Left lung (tissue), 14 donors: ENCODE measurements at places on chromosomes 6 and 20.

GRCh38 chr6:135291288-135292076, 110.4 kb downstream of the MYB start:
- no peak for DNase-seq

DNA sequence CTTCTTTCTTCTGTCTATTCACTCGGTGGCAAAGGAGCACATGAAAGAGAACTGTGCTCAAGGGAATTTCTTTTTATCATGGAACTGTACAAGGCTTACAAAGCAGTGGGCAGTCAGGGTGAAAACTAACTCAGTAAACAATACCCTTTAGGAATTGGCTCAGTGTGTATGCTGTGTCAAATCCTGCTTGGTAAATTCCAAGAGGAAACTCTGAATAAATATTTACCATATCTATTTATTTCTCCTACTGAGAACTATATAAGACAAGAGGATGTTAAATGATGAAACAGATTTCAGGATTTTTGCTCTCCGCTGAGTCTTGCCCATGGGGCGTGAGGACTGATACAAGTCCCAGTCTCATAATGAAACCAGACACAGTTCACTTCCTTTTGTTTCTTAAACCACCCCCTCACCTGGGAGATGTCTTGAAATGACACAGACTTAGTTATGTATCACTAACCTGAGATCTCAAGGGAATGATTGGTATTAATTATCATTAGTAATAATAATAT, 188.8 kb downstream of the BACH2 start:
- no peak for DNase-seq

DNA sequence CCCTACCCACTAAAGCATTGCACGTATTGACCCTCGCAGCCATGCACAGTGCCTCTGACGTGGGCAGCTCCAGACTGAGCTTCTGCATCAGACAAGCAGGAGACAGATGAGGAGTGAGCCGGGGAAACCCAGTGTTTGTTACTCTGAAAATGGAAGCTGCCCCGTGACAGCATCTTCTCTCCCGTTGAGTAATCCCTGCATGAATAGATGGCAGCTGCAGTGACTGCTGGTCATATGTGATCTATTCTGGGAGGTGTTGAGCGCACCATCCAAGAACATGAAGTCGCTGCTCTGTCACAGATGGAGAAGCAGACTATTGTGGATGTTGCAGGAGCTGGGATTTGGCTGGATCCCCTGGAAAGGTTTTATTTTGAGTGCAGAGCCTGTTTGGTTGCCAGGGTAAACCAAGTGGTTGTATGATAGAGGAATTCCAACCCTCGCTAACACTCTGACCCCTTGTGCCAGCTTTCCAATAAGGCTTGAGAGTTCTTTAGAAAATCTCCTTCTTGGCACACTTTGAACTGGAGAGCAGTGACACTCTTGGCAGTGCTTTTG, 242.2 kb downstream of the NRN1 start:
- DNase-seq = no peak

DNA sequence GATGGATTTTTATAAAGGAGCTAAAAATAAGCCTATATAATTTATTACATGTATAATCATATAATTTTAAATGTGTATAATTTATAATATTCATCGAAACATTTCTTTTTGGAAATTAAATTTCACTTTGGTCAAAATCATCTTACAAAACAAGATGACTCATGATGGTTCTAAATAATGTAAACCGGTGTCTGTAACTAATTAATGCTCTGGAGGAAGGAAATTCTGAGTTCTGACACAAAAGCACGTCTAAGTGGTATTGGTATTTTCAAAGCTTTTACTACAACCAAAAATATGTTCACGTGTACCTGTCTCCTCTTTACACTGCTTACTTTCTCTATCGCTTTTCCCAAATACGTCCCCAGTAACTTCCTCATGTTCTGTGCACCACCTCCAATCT, 134.1 kb downstream of the MTHFD1L start:
- DNase-seq = no peak

DNA sequence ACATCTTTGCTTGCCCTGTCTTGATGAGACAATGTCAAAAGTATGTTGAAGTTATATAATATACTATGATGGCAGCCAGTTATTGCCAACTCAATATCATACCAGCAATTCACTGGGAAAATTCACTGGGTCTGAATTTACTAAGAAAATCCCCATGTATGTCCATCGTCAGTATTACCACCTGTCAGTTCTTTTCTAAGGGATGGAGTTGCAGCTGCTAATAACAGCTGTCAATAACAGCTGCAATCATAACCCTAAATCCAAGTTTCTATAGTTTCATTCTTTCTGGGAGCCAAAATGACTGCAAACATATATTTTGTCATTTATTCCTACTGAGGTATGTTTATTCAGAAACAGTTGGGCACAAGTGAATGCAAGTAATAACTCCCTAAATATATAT, 132.6 kb upstream of the RIN2 start:
- DNase-seq = no peak

- DNase-seq = no peak
Measured at GRCh38 chr6:39402239-39402751, 79.8 kb upstream of the KCNK16 start.

- DNase-seq = no peak
Measured at GRCh38 chr20:61161726-61162390, 90.2 kb upstream of the CDH4 start.

DNA sequence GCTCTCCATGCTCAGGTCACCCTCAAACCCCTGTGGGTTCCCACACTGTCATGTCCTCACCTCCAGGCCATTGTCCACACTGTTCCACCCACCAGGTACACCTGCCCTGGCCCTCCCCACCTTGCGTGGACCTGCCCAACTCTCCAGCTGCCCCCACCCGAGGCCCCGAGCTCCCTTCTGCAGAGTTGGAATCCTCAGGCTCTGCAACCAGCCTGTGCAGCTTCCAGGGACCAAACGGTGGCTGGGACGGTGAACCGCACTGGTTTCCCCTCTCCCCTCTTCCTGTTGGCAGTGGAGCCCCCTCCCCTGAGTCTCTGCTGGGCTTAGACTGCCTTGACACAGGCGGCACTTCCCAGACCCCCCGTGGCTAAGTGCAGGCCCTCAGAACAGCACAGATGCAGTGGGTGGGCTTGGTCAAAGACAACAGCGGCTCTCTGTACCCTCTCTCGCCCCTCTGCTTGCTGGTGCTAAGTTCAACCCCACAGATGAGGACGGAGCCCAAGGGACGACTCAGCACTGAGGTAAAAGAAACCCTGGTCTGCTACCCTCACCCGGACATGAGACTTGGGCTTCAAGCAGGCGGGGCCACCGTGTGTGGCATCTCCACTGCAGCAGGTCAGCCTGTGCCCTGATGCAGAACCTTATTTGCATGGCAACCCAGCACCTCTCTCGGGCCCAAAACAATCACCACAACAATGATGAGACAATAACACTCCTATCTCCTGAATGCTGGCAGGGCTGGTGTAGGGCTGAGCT, 11.0 kb downstream of the ZBP1 start:
- DNase-seq = no peak

DNA sequence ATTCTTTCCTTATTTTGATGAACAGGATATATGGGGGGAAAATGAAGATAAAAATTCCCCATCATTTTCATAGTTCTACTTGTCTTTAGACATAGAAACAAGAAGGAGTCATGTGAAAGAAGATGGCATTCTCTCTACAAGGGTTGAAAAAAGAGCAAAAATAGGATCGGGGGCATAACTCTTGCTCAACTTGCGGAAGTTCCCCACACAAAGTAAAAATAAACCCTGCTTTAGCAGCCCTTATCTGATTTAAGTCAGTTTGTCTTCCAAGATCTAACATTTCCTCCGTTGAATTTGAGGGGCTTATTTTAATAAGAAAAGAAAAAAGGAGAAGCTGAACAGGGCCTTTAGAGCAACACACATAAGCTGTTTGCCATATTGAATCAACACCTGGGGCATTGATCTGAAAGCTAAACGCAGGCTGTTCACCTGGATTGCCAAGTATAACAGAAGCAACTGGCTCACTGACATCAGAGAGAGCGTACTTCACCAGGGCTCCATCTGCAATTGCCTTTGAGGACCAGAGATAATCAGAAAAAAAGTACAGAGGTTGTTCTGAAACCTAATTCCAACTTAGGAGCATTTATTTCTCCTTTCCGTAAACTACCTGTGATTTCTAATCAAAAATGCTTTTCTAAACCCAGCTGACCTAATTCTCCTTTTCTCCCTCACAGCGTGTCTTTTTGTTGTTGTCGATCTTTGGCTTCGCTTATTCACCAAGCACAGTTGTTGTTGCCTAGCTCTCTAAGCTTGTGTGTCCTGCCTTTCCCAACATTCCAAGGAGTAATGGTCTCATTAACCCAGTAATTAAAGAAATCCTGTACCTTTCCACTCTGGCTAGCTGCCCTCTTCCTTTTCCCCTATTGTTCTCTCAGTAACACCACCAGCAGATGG, 568.0 kb downstream of the KIF16B start:
- no peak for DNase-seq

GRCh38 chr6:107684996-107685395, 139.1 kb downstream of the SCML4 start:
- DNase-seq = no peak

- no peak for DNase-seq
Measured at GRCh38 chr6:121055572-121056163, 278.6 kb downstream of the TBC1D32 start.

DNA sequence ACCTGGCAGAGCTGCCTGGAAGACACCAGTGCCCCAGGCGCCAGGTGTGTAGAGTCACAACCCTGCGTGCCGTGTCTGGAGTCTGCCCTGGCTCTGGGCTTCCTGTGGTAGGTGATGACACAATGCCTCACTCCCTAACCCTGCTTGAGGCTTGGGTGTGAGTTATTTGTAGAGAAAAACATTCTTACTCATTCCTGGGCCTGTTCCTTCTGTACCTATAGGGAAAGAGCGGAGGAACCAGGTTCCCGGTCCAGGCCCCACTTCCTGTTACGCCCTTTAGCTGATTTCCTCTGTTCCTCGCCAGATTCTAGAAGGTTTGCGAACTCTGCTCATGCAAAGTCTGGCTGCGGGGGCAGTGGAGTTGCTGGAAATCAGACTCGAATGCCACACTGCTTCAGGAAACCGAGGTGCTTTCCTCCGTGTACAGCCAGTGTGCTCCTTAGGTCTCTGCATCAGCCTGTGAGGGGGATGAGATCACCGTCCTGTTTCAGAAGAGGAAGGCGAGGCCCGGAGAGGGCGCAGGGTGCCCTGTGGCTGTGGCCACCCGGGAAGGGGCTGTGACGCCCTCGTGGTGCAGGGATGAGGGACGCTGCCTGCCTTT, 67.1 kb upstream of the DUSP22 start:
- DNase-seq = peak; percentile 80

GRCh38 chr6:41182069-41183034, 18.6 kb downstream of the TREML2 start:
- DNase-seq = peak; percentile 42

DNA sequence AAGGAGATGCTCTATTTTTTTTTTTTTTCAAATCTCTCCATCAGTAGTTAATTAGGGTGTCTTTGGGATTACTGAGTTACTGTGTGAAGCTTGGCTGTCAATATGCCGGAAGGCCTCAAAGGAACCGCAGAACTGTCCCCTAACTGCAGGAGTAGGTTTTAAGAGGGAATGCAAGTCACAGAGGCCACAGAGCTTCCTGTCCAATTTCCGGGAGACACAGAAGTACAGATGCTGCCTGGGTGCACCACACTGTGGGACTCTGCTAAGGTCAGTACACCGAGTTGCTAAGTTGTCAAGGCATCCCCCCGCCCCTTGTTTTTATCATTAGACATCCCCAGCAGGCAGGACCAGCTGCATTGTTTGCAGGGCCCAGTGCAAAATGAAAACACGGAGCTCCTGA, 120.2 kb upstream of the RAB32 start:
- DNase-seq = no peak

DNA sequence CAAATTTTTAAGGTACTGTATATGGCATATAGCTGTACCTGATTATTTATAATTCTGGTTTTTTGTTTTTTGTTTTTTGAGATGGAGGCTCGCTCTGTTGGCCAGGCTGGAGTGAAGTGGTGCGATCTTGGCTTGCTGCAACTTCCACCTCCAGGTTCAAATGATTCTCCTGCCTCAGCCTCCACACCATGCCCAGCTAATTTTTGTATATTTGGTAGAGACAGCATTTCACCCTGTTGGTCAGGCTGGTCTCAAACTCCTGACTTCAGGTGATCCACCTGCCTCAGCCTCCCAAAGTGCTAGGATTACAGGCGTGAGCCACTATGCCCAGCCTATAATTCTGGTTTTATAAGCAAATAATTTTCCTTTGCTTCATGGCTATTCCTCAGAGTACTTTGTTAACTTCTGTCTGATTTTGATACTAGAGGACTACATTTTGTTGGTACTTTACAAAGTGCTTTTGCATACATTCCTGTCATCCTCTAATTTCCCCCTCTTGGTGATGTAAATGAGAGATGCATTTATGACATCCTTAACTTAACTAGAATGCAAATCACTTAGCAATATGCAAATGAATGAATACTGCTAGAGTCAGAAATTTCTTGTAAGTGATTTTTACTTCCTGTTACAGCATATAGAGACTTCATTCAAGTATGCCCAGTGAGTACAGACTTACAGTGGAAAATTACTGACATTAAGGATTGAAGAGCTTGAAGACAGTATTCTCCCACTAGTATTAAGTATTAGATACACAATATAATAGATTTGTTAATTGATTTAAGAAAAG, 35.7 kb upstream of the ARID1B start:
- no peak for DNase-seq

DNA sequence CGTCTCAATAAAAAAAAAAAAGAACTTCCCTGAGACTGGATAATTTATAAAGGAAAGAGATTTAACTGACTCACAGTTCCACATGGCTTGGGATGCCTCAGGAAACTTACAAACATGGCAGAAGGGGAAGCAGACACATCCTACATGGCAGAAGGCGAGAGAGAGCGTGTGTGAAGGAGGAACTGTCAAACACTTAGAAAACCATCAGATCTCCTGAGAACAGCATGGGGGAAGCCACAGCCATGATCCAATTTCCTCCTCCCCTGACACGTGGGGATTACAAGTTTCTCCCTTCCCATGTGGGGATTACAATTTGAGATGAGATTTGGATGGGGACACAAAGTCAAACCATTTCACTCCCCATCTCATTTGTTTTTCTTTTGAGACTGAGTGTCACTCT, 46.6 kb upstream of the TFAP2C start:
- no peak for DNase-seq

DNA sequence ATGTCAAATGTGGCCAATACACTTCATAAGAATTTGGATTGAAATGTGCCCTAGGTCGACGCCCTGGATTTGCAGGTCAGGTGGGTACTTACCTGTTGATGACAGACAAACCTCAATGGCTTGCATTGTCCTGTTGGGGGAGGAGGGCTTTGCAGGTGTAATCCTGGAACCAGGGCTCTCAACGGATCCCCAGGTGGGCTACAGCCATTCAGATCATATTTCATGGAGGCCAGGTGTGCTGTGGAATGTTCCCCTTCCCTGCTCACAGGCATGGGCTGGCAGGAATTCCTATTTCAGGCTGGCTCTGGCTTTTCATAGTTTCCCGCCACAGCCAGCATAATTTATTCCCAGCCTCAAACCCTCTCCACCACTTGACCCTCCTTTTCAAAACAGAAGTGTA, 254.7 kb downstream of the SMOC2 start:
- DNase-seq = no peak

- no peak for DNase-seq
Measured at GRCh38 chr20:39029364-39029763, 67.2 kb downstream of the DHX35 start.

GRCh38 chr6:138500045-138500665, 861 bp upstream of the NHSL1 start:
- DNase-seq = no peak

- no peak for DNase-seq
Measured at GRCh38 chr6:18586133-18586532, 199.0 kb downstream of the RNF144B start.
